BJ (cell line): ENCODE measurements at places on chromosomes 2 and 18. TPM values are rescaled to one million over a fixed set of nuclear protein-coding genes. Genes with fewer than 3 reads are reported as not detected.

DNA sequence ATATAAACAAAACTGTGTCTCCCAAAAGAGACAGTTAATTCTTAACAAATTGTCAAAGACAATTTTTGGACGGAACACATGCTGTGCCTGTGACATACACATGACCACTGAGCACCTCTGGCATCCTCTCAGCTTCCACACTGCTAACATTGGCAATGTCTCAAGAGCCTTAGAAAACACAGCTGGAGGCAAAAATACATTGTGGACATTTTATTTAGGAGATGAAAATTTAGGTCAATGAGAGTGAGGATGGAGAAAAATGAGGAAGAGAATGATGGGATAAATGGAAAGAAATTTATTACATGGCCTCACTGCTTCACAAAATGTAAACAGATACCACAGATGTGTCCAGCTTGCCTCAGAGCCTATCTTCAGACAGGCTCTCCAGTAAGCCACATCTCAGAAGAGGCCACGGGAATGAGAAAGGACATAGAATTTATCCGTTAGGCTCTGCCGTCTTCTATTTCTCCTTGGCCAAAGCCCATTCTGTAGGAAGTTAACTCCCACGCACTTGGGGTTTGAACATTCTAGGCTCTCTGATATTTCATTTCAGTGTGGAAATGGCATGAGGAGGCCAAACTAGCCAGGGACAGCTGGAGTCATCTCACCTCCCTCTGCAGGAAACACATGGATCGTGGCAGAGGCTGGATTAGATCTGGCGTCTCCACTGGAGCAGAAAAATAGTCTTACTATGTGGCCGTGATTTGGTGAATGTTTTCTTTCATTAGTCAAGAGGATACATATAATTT is 519.4 kb upstream of the DSEL start:
- DNase-seq, result peak; percentile 4

GRCh38 chr2:226869371-226869770 is 33.5 kb downstream of the RHBDD1 start:
- DNase-seq, result no peak

DNA sequence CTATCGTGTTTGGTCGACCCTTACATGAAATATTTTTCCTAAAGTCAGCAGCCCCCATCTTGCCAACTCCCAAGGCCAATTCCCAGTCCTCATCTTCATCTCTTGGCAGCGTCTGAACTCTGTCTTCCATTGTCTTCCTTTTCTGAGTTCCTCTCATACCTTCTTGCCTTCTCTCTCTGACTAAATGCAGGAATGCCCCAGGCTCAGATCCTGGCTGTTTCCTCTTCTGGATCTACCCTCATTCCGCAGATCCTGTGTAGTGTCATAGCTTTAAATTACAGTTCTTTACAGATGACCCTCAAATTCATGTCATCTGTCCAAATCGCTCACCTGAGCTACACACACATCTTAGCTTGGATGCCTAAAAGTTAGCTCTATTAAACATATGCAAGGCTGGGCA is 94.7 kb downstream of the MMADHC start:
- no peak for DNase-seq

DNA sequence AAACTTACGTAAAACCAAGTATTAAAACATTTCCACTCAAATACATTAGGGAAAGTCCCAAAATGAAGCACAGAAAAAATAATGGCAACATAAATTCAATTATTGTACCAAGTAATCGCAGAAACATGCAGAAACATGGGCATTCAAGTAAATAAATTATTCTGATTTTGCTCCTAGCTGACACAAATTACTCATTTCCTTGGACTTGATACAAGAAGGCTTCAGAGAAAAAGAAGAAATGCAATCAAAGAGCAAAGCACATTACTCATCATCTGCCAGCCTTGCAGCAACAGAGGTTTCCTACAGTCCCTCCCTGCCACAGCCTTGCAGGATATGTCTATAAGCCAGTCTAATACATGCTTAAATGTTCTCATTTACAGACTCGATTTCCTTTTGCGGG is 439.8 kb upstream of the LYPD1 start:
- DNase-seq, result peak; percentile 66

- no peak for DNase-seq
Observed at GRCh38 chr2:108315444-108315934, 26.8 kb downstream of the SULT1C2 start.

- no peak for DNase-seq
Observed at GRCh38 chr2:81706856-81707255, 1402.3 kb upstream of the LRRTM1 start.

DNA sequence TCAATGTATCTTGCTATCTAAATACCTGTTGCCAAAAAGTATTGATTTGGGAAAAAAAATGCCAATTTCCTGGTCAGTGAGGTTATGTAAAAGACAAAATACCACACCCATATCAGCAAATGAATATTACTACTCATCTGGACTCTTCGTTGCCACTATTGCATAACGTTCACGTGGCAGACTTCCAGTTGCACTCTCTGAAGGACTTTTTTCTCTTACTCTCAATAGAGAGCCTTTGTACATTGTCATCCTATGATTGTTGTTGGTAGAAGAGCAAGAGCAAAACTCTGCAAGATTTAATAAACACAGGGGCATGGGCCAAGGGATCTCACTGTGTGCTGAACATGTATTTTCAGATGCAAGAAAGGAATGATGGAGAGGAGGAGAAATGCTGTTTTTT is 689.8 kb downstream of the MBD2 start:
- no peak for DNase-seq

- no peak for DNase-seq
Observed at GRCh38 chr2:241354668-241355658, 1.1 kb upstream of the FARP2 start.

- DNase-seq, result no peak
Observed at GRCh38 chr2:231117922-231118613, 6.8 kb downstream of the HTR2B start.

- no peak for DNase-seq
Observed at GRCh38 chr18:58536534-58537271, 92.2 kb downstream of the ALPK2 start.

DNA sequence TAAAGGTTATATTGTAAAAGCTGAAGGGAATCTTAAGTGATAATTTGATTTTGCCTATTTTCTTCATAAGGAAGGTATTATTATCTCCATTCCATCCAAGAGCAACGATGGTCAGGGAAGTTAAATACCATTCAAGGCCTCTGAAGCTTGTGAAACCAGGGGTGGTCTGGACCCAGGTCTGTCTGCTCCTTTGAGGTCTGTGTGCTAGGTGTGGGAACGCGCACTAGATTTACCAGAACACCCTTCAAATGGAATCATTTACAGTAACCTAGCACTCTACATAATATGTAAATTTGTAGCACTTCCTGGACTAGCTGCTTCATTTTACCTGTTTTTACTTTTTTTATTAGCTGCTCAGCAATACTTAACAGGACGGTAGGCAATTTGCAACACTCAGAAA is 6.4 kb upstream of the TRIB2 start:
- DNase-seq, result no peak

DNA sequence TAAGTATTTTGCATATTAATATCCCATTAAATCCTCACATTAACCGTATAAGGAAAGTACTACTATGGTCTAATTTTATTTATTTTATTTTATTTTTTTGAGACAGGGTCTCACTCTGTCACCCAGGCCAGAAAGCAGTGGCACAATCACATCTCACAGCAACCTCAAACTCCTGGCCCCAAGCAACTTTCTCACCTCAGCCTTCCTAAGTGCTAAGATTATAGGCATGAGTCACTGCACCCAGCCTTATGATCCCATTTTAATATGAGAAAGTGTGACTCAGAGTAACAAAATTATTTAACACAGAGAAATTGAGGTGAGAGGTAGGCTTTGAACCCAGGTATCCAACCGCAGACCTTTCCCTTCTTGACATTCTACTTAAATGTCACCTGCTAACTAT is 330.0 kb upstream of the POU3F3 start:
- no peak for DNase-seq

DNA sequence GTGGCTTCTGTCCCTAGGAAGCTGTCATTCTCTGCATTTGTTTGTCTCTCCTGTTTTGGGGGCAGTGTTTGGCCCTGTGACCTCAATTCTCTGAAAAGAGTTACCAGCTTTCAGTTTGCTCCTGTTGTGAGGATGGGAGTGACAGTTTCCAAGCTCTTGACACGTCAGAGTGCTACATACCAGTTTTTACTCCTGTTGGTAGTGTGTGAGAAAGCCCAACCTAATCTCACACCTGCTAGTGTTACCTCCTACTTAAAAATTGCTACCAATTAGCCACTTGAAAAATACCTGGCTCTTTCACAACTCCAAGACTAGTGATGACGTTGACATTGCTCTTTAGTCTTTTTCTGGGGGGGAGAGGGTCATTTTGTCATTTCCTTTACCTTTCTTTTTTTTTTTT is 14.1 kb downstream of the SKA1 start:
- no peak for DNase-seq

DNA sequence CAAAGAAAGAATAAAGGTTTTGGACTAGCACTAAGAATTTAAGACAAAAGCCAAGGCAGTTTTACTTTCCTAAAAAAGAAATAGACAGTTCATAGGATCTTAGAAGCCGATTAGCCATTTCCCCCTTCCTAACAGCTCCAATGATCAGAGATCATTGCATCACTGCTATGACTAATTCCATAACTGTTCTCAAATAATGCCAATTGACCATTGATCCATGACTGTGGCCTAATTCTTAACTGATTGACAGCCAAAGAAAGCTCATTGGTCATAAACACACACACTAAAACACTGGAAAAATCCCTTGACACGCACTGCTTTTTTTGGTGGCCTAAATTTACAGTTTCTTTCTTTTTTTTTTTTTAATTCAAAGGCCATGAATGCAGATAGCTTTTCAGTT is 345.0 kb upstream of the ACVR2A start:
- no peak for DNase-seq

- no peak for DNase-seq
Observed at GRCh38 chr2:208017721-208018120, 7.6 kb downstream of the PLEKHM3 start.

The KCNG2 gene
- polyA plus RNA-seq, result not detected in 2 replicates

The TUBA3E gene
- not detected in 2 replicates for polyA plus RNA-seq

The HOXD12 gene
- polyA plus RNA-seq, result not detected in 2 replicates

The CCDC93 gene
- polyA plus RNA-seq, result 12.8 and 17.3 TPM in 2 replicates

The PCARE gene
- not detected in 2 replicates for polyA plus RNA-seq

The ALPG gene
- polyA plus RNA-seq, result not detected in 2 replicates

The LYG2 gene
- polyA plus RNA-seq, result not detected in 2 replicates

The POTEF gene
- not detected in 2 replicates for polyA plus RNA-seq

The ZNF892 gene
- polyA plus RNA-seq, result 0.71 and 1.5 TPM in 2 replicates

The NCKAP5 gene
- 2.1 and 2.5 TPM in 2 replicates for polyA plus RNA-seq

The OBSL1 gene
- 47.2 and 75.9 TPM in 2 replicates for polyA plus RNA-seq

The IL1A gene
- polyA plus RNA-seq, result 0.11 and 0.17 TPM in 2 replicates

The TMBIM1 gene
- polyA plus RNA-seq, result 116 and 206 TPM in 2 replicates
